Activated T-helper 1 cell treated with anti-CD3 and anti-CD28 coated beads, Interleukin-2, amount 50 U/mL, for 16 hours (primary cell): ENCODE measurements at places on chromosomes 5 and 9.

- DNase-seq = no peak
These were observed 27.7 kb upstream of the GABRP start for GRCh38 chr5:170755679-170756456.

- DNase-seq = no peak
These were observed 46.8 kb downstream of the SLC1A3 start for GRCh38 chr5:36653044-36653705.

GRCh38 chr9:125523681-125524080 is 183.3 kb downstream of the MAPKAP1 start:
- no peak for DNase-seq

- no peak for DNase-seq
These were observed 396.5 kb downstream of the MLLT3 start for GRCh38 chr9:20225826-20226225.

- DNase-seq = no peak
These were observed 32.1 kb upstream of the TCF7 start for GRCh38 chr5:134082264-134082992.

GRCh38 chr5:151096001-151096373 is 15.2 kb upstream of the TNIP1 start:
- DNase-seq = no peak

- DNase-seq = peak; percentile 30
These were observed 24.7 kb upstream of the RXRA start for GRCh38 chr9:134301387-134302129.
